ENCODE measurements at places on chromosomes 11 and 22.

DNA sequence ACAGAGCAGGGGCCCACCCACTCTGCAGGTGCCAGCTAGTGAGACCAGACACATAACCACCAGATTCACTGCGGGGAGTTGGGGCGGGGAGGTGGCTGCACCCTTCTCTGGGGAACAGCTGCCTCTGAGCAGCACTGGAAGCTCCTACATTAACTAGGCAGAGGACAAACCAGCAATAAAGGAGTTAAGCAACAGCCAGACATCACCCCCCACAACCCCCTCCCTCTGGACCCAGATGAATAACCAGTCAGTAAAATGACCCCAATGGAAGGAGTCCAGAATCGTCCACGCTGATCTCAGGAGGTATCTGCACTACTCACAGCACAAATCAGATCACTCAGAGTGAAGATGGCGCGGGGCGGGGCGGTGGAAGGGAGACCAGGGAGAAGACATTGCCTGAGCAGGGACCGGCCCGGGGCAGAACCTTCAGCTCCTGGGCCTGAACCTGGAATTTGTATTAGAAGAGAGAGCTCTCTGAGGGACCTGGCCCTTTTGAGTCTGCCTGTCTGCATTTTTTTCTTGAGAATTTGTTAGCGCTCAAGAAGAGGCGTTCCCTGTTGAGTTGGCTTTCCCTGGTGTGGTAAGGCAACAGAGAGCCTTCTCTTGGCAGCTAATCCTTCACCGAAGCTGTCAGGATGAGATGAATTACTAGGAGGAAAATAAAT lies 125.5 kb upstream of the NCAM1 start:
- no peak for DNase-seq

GRCh38 chr11:104872393-104872792 lies 25.9 kb downstream of the CASP12 start:
- no peak for DNase-seq

DNA sequence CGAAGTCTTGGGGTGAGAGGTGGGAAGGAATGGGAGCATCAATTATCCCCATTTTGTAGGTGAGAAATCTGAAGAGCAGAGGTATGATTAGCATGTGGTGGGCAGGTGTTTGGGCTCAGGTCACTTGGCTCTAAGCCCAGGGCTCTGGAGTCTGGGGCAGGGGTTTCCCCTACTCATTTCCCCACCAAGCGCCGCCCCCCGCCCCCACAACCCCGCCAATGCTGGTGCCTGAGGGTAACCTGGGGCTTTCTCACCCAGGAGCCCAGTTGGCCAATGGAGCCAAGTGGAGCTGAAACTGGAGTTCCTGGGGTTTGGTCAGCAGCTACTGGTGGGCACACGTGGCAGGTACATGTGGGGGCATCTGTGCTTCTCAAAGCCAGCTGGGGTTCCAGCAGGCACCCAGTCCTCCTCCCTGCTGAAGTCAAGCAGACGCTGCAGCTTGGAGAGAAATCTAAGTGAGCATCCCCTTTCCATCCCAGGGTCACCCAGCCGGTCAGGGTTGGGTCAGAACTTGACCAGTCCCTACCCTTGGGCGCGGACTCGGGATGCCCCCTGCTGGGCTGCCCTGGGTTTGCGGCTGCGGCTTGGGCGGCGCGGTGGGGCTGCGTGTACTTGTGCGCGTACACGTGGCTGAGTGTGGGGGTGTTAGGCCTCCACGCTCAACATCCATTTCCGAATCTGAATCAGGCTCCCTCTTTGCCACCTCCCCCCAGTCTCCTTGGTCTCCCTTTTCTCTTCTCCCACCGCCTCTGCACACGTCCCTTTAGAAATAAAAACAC lies 1.7 kb upstream of the CHRM1 start:
- DNase-seq, result no peak

DNA sequence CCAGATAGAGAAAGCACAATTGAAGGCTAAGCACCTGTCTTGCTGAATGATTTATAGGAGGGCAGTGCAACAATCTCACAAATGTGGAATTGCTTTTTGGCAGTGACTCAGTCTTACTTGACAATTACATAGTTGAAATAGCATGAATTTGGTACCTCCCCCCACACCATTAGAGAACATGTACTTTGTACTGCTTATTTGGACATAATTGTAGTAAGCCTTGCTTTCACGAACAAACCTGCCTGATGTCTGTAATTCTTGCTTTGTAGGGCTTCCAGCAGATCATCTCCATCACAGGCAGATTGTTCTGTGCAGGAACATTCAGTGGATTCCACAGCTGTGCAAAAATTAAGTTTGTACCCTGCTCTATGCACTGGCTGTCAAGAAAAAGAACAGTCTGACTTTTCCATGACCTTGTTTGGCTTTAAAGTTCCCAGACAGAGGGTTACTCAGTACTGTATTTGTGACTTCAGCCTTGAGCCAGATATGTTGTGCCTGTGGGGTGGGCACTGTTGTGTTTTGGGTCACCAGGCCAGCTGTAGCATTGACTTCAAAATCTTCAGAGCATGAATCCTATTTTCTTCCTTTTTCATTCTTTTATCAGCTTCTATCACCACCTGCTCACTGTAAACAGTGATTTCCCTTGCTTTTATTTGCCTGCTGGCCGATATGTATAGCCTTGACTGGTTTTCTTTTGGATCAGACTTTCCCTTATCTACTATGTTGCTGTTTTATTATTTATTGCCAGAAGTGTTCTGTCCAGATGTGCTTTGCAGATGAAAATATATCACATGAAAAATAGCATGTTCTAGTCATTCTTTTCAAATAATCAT lies 941.0 kb upstream of the CHORDC1 start:
- DNase-seq, result no peak

GRCh38 chr11:34509336-34509876 lies 4.2 kb downstream of the ELF5 start:
- no peak for DNase-seq

DNA sequence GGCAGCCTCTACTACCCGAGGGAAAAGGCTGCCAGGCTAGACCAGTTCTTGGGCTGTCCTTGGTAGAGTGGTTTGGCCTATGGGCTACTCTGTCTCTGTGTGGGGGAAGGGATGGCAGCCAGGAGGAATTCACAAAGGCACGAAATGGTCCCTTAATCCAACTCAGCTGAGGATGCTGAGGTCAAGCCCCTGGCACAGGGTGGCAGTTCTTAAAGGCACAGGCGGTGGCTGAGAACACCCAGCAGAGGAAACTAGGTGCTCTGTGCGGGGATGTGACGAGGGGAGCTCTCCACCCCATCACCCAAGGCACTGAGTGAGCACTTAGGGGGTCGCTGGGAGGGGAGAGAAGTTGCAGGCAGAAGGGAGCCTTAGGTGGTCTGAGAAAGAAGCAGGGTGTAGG lies at the start of gene MFRP:
Gene MFRP (minus strand): TSS at position 101 of the 400 bp plus-strand sequence. CDS start 192 bp downstream, outside the sequence.
- no peak for DNase-seq

Measured in KG1 (cell line).